ENCODE measurements at places on chromosomes 5 and 9.
A peak's percentile ranks its signal among the peaks of the same experiment; 100 is the strongest.

GRCh38 chr9:110283751-110284150, 27.4 kb upstream of the TXN start:
- DNase-seq: peak; percentile 82

DNA sequence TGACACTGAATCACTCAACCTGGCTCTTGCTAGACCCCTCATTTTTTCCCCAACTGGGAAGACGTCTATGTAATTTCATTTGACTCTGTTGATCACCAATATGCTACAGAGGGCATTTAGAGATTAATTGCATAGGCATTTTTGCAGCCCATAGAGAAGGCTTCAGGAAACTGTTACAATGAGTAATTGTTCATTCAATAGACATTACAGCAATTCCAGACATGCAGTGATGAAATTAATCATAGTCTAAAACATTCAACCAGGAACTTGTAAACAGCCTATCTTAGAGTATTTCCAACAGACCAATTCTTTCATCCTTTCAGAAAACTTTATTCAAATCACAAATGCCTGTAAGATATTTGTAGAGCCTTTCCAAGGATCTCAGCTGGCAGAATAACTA, 122.3 kb downstream of the MARCHF11 start:
- no peak for DNase-seq

DNA sequence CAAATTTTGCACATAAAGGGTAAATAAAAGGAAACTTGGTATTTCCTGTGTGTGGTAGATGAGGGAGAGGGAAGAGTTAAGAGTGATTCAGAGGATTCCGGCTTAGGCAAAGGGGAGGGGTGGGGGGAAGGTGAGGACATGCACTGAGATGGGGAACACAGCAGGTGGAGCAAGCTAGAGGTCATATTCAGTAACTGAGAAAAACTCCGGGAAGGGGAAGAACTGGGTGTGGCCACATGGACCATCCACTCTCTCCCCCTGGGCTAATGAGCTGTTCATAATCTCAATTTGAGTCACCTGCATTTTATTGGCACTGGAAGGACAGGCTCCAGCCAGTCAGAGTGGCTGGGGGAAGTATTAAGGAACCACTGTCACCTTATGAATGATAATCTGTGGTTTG, 45.1 kb upstream of the UGCG start:
- peak; percentile 56 for DNase-seq

GRCh38 chr9:114837923-114838322, 32.1 kb upstream of the TNFSF15 start:
- peak; percentile 9 for DNase-seq

DNA sequence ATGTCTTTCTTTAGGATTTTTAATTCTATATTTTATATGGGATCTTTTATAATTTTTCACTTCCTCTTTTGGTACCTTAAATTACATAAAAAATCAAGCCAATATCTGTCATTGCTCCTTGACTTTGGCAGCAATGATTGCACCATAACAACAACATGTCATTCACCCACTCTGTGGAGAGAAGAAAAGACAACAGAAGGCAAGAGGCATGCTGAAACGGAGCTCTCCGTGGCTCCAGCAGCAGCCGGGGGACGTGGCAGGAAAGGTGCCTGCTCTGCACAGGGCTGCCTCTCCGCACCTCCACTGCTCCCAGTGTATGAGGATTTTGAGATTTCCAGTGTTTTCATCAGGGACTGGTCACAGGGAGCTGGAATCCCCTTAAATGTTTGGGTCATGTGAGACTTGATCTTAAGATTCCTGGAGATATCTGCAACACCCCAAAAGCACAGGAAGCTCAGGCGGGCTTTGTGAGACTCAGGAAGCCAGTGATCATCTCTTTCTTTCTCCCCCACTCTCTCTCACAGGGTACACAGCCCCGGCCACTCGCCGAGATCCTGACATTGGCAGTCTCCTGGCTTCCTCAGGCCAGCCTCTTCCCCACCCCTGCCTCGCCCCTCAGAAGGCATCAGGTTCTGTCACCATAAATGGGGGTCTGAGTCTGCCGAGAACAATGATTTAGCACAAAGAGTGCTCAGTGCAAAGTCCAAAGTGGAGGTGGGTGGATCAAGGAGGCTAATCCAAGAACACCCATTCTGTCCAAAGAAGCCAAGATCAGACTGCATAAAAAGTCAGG, 74.6 kb downstream of the ACTL7B start:
- no peak for DNase-seq

- DNase-seq: no peak
Measured at GRCh38 chr9:134659688-134660131, 18.1 kb downstream of the COL5A1 start.

GRCh38 chr9:2725898-2726649, 8.8 kb downstream of the KCNV2 start:
- no peak for DNase-seq

All from Caki2 (cell line).